ELR (cell line): ENCODE measurements at places on chromosomes 2 and 18.

GRCh38 chr18:42909095-42909494 lies 206.4 kb downstream of the RIT2 start:
- no peak for DNase-seq

- DNase-seq, result no peak
These were observed 7.6 kb downstream of the ITGA6 start for GRCh38 chr2:172434821-172435605.

- DNase-seq, result no peak
These were observed 7.3 kb upstream of the LMAN2L start for GRCh38 chr2:96747061-96747617.

GRCh38 chr2:209579230-209579749 lies 155.4 kb downstream of the MAP2 start:
- peak; percentile 11 for DNase-seq

DNA sequence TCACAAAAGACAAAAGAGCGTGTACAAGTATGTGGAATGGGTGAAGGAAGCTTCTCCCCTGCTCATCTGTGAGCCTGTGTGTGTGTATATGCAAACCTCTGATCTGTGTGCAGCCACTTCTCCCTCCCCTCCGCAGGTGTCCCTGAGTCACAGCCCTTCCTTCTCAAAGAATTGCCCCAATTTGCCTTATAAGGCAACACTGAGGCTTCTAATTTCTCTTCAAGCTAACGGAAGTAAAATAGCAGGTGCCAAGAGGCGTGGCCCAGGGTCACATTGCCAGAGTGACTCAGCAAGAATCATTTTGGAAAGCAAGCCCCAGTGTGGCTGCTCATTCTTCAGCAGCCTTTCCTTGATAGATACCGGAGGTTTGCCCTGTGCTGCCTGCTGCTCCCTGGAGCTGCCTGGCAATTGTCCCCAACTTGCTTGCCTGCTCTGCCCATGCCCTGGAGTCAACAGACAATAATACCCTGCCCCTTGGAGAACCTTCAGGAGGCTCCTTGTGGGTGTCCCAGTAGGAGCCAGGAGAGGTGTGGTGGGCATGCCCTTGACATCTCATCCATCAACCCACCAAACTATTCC lies 37.3 kb upstream of the BMP10 start:
- peak; percentile 71 for DNase-seq

GRCh38 chr2:224528171-224528570 lies 57.0 kb downstream of the CUL3 start:
- no peak for DNase-seq

DNA sequence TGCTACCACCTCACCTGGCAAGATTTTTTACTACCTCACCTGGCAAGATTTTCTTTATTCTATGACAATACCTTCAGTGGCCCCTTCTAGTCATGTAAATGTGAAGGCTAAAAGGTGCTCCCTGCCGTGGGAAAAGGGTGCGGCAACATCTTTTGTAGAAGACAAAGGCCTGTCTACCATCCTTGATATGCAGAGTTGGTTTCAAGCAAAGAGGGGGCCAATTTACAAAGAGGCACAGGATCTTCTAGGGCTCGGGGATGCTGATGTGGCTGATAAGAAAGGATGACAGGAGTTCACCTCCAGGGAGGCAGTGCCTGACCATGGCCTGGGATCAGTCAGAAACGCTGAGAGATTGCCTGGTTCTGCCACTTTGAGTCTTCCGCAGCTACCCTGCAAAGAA lies 165.4 kb upstream of the SLC1A4 start:
- no peak for DNase-seq

DNA sequence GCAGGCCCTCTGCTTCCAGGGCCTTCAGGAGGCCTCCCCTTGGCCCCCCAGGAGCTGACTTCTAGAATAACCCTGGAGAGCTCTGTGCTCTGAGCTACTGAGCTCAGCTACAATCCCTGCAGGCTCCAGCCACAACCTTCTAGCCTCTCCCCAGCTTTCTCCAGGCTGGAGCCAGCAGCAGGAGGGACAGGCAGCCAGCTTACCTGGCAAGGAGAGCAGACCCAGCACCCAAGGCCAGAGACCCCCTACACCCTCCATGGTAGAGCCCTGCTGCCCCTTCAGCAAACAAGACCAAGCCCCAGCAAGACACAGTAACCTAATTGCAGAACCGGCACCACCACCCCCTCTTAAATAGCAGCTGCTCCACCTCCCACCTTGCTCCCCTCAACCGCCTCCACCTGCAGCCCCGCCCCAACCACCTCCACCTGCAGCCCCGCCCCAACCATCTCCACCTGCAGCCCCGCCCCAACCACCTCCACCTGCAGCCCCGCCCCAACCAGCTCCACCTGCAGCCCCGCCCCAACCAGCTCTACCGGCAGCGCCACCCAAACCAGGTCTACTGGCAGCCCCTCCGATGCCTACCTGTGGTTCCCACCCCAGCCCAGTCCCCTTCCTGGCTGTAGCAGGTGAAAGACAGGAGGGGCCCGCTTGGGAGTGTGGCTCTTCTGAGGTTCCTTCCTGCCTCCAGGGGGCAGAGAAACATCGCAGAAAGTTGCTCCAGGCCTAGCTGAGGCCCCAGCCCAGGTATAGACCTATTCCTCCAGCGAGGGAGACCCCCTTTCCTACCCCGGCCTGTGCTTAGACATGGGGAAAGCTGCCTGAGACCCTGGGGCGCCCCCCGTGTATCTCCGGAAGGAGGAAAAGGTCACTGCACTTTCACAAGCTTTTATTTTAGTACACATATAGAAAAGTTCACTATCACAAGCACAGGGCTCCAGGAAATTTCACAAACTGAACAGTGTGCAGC lies at the start of gene ASTL:
ASTL (minus strand) TSS at position 324 of the 967 bp plus-strand sequence; CDS start at position 258, 66 bp downstream.
- DNase-seq, result peak; percentile 55

DNA sequence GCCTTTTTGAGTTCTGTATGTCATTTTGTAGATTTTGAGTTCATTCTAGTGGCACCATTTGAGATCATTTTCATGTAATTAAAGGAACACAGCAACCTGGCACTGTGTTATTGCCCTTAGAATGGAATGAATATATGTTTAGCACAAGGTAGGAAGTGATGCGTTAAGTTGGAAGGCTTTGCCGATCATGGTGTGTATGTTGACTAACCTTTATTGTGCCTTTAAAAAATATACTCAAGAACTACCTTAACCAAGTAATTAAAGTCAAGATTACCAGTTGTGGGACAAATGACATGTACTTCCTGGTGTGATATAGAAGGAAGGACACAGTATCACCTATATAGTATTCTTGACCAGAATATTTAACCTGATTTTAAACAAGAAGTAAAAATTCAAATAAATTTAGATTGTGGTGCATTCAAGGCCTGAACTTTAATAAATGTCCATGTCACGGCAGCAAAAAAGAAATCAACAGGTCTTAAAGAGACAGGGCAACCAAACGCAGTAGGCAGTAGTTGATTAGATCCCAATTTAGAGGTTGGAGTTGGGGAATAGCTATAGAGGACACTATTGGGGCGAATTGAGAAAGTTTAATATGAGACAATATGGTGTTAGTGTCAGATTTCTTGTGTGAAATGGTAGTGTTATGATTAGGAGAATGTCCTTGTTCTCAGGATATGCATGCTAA lies 68.6 kb downstream of the MSH2 start:
- no peak for DNase-seq

- no peak for DNase-seq
These were observed 83.9 kb downstream of the LOXHD1 start for GRCh38 chr18:46573156-46573555.

DNA sequence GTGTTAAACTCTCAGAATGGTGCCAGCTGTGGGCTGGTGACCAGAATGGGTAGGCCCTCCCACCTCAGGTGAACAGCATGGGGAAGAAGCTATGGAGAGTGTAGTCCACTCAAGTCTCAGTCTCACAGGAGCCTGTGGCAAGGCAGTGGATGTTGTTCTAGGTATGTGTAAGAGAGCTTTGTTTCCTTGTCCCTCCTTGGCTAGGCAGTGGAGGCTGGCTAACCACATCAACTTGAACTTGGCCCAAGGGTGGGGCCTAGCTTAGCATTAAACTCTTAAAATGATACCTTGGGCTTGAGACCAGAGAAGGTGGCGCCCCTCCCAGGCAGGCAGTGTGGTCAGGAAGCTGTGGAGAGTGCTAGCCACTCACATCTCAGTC lies 53.2 kb upstream of the SLC4A10 start:
- DNase-seq, result no peak

- DNase-seq, result no peak
These were observed 33.3 kb downstream of the NIF3L1 start for GRCh38 chr2:200922439-200922838.

DNA sequence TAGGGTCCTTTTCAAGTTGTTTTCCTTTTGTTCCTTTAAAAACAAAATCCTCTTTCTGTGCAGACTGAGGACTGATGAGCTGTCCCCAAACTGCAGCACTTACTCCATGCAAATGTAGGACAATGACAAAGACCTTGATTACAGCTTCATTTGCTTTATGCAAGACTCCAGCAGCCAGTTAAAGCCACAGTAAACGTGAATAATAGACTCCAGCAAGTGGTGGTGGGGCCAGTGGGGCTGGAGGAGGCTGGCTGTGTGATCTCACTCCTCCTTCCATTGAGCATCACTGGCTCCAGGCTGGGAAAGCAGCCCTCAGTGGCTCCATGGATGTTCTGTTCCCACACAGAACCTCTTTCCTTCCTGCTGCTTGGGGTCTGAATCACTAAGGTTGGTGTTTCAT lies 306.0 kb upstream of the CELF4 start:
- DNase-seq, result no peak

- no peak for DNase-seq
These were observed 1.6 kb upstream of the PDE1A start for GRCh38 chr2:182428476-182428875.

- no peak for DNase-seq
These were observed 159.2 kb downstream of the DTNB start for GRCh38 chr2:25514043-25514637.
